ENCODE measurements at places on chromosomes 1 and 21.

DNA sequence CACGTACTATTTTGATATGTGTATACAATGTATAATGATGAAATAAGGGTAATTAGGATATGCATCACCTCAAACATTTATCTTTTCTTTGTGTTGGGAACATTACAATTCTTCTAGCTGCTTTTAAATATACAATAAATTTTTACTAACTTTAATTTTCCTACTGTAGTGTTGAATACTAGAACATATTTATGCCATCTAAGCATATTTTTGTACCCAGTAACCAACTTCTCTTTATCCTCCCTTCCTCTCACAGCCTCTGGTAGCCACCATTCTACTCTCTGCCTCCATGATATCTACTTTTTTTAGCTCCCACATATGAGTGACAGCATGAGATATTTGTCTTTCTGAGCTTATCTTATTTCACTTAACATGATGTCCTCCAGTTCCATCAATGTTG, 468.0 kb downstream of the COL11A1 start:
- no peak for DNase-seq
- H3K27me3 ChIP-seq: no peaks in the 10 kb centered on the region
- no peak overlapping the region for H3K4me3 ChIP-seq

DNA sequence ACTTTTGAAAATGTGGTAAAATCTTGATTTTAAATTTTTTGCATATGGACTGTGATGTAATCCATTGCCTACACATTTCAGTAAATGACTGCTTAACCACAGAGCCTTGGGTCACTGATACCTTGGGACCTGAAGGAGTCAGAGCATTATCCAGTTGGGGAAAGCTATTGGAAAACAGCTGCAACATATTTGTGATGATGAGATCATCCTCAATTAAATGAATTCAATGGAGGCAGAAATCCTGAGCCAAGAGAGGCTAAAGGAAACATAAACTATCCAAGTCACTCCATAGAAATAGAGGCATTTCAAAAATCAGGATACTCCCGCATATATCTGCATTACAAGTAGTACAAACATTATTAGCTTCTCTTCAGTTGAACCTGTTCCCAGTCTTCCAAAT, 99.8 kb upstream of the PRMT6 start:
- no peak overlapping the region for H3K4me3 ChIP-seq
- H3K27ac ChIP-seq: no peak overlapping the region

- H3K4me1 ChIP-seq: peaks cover 11% of the 10 kb centered on the region
- H3K27me3 ChIP-seq: no peaks in the 10 kb centered on the region
- peak overlapping the region; percentile 76 for H3K4me3 ChIP-seq
These were observed 24.7 kb upstream of the ADGRB2 start for GRCh38 chr1:31788825-31789256.

DNA sequence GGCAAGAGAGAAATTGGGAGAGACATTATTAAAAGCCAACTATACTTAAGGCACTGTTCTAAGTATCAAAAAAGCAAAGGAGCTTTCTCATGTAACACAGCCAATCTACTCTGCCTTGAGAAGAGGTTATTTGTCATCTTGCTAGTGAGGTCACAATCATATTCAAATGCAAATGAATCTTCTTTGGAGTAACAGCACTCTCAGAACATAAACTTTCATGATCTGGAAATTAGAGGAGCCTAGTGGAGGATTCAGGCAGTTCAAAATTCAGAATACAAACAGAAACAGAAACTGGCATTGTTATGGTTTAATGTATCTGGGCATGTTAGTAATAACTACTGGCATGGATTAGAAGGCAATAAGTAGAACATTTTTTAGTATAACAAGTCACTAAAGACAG, 57.4 kb downstream of the ARID4B start:
- H3K27ac ChIP-seq: peak overlapping the region; percentile 22
- H3K4me3 ChIP-seq: no peak overlapping the region
- H3K27me3 ChIP-seq: no peaks in the 10 kb centered on the region
- H3K4me1 ChIP-seq: peaks cover 35% of the 10 kb centered on the region
- peaks cover 8% of the 10 kb centered on the region for H3K36me3 ChIP-seq

GRCh38 chr1:211959680-211960079, 75.7 kb downstream of the INTS7 start:
- no peak overlapping the region for H3K4me3 ChIP-seq
- H3K36me3 ChIP-seq: peaks cover 80% of the 10 kb centered on the region
- H3K27ac ChIP-seq: no peak overlapping the region
- H3K27me3 ChIP-seq: no peaks in the 10 kb centered on the region

All from activated CD8-positive, alpha-beta memory T cell treated with anti-CD3 and anti-CD28 coated beads, Interleukin-2, amount 10 ng/mL, durations not matched to agents 7 days and 5 days (primary cell).